A673 (cell line): ENCODE measurements at places on chromosomes 16 and 17. TPM values are rescaled to one million over a fixed set of nuclear protein-coding genes. Genes with fewer than 3 reads are reported as not detected.

NPTX1 gene
- 0.15 and 0.43 TPM in 2 replicates for total RNA-seq

FASN gene
- total RNA-seq, result 591 and 676 TPM in 2 replicates

SLC12A3 gene
- not detected in 2 replicates for total RNA-seq

NPIPB8 gene
- total RNA-seq, result not detected in 2 replicates

PRRT2 gene
- total RNA-seq, result 9.0 TPM in 2 replicates

OR2C1 gene
- not detected in 2 replicates for total RNA-seq
